SJSA1 (cell line): ENCODE measurements at places on chromosomes 5 and 9. TPM values are rescaled to one million over a fixed set of nuclear protein-coding genes. Genes with fewer than 3 reads are reported as not detected.

The CDX1 gene
- total RNA-seq: 0.19 and 1.8 TPM in 2 replicates

The SLC46A2 gene
- not detected in 2 replicates for total RNA-seq

The IFNE gene
- total RNA-seq: 0.24 TPM in 1 of 2 replicates, not detected in the other

The ZBTB26 gene
- 3.1 and 3.2 TPM in 2 replicates for total RNA-seq

The SLC9A3 gene
- total RNA-seq: 3.1 and 3.7 TPM in 2 replicates

The ATP10B gene
- not detected in 2 replicates for total RNA-seq

The TTC23L gene
- total RNA-seq: not detected in 2 replicates

The MAMDC2 gene
- not detected in 2 replicates for total RNA-seq

The NELFB gene
- 35.2 and 41.9 TPM in 2 replicates for total RNA-seq

DNA sequence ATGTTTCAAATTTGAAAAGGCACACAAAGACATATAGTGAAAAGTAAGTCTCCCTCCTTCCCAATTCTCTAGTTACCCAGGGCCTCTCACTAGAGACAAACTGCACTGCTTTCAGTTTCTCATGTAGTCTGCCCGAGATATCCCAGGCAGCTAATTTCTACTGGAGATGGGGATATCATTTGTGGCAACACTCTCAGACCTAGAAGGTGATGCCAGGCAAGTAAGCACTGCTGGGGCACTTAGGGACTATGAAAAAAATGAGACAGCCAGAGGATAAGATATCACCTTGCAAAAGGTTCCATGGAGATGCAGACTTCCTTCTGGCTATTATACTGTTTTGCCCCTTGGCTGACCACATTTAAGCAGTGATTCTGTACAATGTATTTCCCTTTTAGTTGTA is 12.6 kb downstream of the SIL1 start:
- no peak for DNase-seq

- no peak for DNase-seq
Observed at GRCh38 chr9:97064176-97064575, 25.2 kb upstream of the CTSV start.

- no peak for DNase-seq
Observed at GRCh38 chr5:61162832-61163567, 732 bp upstream of the SMIM15 start.

DNA sequence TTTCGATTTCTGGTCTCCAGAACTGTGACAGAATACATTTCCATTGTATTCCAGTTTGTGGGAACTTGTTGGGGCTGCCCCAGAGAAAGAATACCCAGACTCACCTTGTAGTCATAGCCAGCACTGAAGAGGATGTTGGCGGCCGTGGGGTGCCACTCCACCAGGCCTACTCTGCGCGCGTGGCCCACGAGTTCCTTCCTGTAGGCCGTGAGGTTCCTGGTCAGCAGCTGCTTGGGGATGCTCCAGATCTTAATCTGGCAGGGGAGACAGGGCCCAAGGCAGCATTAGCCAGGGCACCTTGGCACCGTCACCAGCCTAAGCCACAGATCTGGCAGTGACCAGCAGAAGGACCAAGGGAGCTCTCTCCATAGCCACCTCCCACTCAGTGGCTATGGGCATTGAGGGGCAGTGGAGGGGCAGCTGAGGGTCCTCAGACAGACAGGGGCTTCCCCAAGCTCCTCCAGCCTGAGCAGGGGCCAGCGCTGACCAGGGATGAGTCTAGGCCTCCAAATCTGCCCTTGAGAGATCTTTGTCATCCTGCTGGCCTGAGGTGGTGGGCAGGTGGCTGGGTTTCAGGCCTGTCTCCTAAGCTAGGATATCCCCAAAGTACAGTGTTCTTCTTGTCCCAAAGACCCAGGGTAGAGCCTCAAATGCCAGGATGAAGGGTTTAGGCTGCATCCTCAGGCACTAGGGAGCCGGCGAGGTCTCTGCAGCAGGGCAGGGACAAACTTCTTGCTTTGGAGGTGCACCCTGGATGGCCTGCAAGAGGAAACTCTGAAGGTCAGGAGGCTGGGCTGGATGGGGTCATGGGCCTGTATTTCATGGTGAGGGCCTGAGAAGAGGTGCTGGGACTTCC is 15.9 kb upstream of the TRIM14 start:
- no peak for DNase-seq

DNA sequence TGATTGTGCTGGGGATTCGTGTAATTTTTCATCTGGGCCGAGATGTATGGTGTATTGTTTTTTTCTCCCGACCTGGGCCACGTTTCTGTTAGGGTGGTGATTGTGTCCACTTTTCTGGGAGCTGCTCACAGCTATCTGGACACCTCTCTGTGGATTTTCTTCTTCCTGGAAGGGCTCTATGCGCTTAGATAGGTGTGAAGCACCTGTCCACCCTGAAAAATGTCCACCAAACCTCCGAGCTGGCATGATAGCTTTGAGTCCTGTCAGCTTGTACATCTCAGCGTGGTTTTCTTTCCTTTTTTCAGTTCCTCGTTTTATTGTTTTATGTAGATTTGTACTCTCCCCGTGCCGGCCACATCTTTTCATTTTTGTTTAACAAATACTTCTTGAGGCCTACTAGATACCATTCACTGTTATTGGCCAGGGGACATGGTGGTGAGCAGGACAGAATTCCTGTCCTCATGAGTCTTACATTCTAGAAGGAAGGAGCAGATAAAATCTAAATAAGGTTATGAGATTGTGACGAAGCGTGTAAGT is 1.1 kb downstream of the UGCG start:
- DNase-seq: no peak

- DNase-seq: no peak
Observed at GRCh38 chr9:93253633-93254032, 69.7 kb downstream of the WNK2 start.

DNA sequence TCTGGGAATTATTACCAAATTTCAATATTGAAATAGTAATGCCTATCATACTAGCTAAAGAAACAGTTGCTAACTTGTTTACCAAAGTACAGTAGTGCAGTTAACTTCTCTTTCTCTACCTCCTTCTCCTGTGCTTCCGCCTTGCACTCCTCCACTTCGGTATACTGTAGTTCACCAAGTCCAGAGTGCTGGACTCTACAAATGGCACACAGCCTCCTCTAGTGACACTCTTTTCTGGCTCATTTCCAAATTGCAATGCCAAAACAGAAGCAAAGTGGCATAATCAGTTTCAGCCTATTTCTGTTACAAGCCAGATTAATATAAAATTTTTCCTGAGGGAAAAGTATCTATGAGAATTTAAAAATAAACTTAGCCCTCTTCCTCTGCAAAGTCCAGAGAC is 86.0 kb upstream of the RASGRF2 start:
- no peak for DNase-seq

DNA sequence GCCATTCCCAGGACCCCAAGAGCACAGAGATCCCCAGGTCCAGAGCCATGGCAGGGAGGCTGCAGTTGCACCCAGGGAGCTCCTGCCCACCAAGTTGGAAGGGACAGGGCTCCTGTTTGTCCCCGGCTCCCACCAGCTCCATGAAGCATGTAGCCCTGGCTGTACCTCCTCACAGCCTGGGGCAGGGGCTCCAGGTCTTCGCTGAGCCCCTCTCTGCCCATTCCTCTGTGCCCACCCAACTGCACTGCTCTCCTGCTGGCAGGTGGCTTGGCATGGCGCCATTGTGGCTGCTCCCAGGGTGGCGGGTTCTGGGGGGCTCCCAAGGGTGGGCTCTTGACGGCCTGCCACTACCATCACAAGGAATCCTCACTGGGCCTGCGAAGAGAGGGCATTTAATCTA is 197.5 kb upstream of the DAB2 start:
- DNase-seq: no peak

DNA sequence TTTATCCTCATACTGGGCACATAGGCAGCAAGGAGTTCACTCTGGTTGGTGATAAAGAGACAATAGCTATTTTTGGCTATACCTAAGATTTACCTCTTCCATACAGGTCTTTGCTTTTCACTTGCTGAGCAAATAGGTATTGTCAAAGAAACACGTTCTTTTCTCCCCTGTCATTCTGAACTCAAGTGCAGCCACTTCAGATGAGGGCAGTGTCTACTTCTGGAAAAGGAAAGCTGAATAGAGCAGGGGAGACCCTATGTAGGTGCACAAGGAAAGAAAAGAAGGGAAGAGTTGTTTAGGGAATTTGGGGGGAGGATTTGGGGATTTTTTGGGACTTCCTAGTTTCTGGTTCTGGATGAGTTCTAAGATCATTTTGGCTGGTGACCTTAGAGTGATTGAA is 109.6 kb downstream of the ATP10B start:
- DNase-seq: no peak

DNA sequence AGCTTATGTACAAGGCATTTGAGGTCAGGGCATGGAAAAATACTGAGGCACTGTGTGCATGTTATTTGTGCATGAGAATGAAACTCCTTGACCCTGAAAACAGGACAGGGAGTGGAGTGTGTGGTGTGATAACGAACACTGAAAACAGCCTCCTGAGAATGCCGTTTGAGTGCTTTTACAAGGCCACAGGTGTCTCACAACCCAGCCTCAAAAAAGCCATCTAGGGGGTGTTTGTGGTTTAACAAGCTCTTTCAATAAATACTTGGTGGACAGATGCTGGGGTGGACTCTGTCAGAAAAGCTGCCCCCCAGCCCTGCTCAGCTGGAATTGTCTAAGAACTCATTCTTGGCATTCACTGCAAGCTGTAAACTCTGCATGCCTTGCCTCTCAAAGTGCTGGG is 94.0 kb upstream of the SLC25A48 start:
- no peak for DNase-seq

GRCh38 chr5:171415115-171415730 is 4.2 kb upstream of the FGF18 start:
- no peak for DNase-seq
